ENCODE measurements at places on chromosomes 11 and 22. TPM values are rescaled to one million over a fixed set of nuclear protein-coding genes. Genes with fewer than 3 reads are reported as not detected.

SLC22A25 gene
- 0.23 TPM for total RNA-seq

BTG4 gene
- not detected for total RNA-seq

XRRA1 gene
- 12.7 TPM for total RNA-seq

CBLIF gene
- not detected for total RNA-seq

NTM gene
- total RNA-seq = 224 TPM

KIAA0930 gene
- 57.9 TPM for total RNA-seq

LMO1 gene
- total RNA-seq = 12.9 TPM

OR52N4 gene
- total RNA-seq = not detected

PRAME gene
- not detected for total RNA-seq

APOBEC3B gene
- not detected for total RNA-seq

USP2 gene
- total RNA-seq = 2.5 TPM

MYRF gene
- 2.8 TPM for total RNA-seq

TMEM132A gene
- total RNA-seq = 104 TPM

GAL gene
- 1.8 TPM for total RNA-seq

CSF2RB gene
- total RNA-seq = 0.92 TPM

KRTAP5-2 gene
- not detected for total RNA-seq

TNNI2 gene
- not detected for total RNA-seq

PATE2 gene
- 2.1 TPM for total RNA-seq
